Hindlimb muscle (tissue), 1 donor: ENCODE measurements at places on chromosomes 4 and X.

DNA sequence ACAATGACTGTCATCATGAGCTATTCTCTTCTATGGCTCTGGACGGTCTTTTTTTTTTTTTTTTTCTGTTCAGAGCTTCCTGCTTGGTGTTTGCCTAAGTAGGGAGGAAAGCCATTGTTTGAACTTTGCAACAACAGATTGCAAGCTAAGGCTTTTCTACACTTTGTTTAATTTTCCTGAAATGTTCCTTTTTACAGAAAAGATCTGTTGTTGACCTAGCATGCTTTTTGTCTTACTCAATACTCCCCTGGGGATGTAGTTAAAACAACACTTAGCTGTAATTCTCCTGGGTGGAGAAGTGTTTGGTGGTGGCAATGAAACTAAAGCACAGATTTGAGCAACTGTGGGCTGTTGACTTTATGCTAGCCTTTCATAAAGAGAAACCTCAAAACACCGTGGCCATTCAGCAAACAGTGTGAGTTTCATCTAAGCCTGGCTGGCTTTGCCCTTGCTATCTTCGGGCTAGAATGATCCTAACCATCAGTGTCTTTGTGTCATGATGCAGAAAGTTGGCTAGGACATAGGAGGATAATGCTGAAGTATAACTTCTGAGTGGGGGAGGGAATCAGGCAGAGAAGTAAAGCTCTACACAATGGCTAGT, 110.5 kb downstream of the ANXA3 start:
- DNase-seq, result no peak

- DNase-seq, result no peak
Measured at GRCh38 chr4:123378794-123379193, 17.8 kb upstream of the SPRY1 start.

GRCh38 chr4:10762561-10762960, 78.0 kb upstream of the CLNK start:
- DNase-seq, result no peak

- DNase-seq, result peak; percentile 45
Measured at GRCh38 chr4:174522183-174523024, at the start of gene HPGD. HPGD (minus strand) TSS chr4:174522488; CDS start chr4:174522451, 37 bp downstream.

DNA sequence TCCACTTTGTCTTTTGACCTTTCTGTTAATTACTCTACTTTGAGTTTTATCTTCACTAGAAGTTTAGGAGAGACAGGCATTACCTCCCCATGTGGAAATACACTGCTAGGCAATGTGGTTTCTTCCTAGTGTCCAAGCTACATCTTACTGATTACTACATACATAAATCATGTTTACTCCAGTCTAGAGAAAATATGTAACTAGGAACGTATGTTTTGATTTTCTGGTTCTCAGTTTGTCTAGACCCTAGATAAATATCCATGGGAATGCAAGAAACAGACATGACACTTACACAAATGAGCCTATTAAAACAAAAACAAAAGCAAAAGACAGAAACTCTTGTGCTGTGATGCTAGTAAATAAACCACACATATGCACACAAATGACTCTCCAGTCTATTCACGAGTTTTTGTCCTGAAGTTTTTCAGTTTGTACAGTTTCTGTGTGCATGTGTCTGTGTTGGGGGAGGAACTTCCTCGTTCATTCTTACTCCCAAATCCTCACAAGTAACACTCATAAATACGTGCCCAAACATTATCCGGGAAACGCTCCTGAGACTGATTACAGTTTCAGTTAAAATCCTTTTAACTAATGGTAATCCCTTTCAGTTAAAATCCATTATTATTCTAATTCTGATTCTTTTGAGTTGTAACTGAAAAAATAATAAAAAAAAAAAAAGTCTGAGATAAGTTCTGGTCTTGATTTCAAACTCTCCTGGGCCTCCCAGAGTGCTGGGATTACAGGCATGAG, 283.5 kb upstream of the FTHL17 start:
- no peak for DNase-seq

DNA sequence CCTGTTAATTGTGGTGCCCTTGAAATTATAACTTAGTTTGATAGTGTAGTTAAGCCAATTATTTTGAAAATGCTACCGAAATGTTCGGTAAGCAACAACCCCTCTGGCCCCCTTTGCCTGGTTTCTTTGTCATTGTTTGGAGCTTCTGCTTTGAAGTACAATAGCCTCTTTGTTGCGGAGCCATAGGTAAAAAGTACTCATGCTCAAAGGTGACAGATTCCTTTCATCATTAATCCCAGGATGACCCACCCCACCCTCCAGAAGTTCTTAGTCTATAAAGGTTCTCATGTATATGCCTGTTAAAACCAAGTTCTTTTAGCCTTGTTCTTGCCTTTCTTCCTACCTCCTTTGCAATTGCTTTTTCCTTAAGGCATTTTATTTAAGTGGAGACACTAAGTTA, 42.4 kb upstream of the SMARCAD1 start:
- DNase-seq, result no peak

- no peak for DNase-seq
Measured at GRCh38 chr4:126956184-126956897, 676.4 kb upstream of the INTU start.

- no peak for DNase-seq
Measured at GRCh38 chrX:48700951-48701653, 4.6 kb downstream of the SUV39H1 start.

GRCh38 chr4:89939994-89940393, 45.3 kb downstream of the MMRN1 start:
- DNase-seq, result peak; percentile 43

- DNase-seq, result no peak
Measured at GRCh38 chr4:53151489-53151788, 214.4 kb downstream of the SCFD2 start.

GRCh38 chrX:40104630-40104984, 6.8 kb upstream of the BCOR start:
- no peak for DNase-seq

GRCh38 chr4:45155081-45155777, 428.9 kb upstream of the GNPDA2 start:
- no peak for DNase-seq

- no peak for DNase-seq
Measured at GRCh38 chrX:19548279-19548678, 33.0 kb upstream of the MAP3K15 start.
